ENCODE measurements at places on chromosomes 5 and 9.

GRCh38 chr5:13629218-13629617 is 315.3 kb downstream of the DNAH5 start:
- no peak for DNase-seq

GRCh38 chr5:152884006-152884405 is 478.9 kb upstream of the NMUR2 start:
- DNase-seq = no peak

- DNase-seq = peak; percentile 33
Observed at GRCh38 chr9:134985451-134985850, 67.7 kb upstream of the FCN1 start.

DNA sequence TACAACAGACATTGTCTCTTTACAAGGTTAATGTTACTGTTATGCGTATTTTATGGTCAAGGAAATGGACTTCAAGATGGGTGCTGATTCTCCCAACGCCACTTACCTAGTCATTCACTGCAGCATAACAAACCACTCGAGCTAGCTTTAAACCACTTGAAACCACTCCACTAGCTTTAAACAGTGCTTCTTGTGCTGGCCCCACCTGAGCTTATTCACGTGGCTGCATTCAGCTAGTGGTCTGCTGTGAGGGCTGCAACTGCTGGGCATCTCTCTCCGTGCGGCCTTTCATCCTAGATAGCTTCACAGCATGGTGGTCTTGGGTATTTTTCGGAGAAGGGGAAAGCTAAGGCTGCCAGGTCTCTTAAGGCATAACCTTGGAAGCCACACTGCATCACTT is 3.5 kb upstream of the HRH2 start:
- no peak for DNase-seq

GRCh38 chr9:128383007-128383753 is 12.0 kb downstream of the URM1 start:
- no peak for DNase-seq

DNA sequence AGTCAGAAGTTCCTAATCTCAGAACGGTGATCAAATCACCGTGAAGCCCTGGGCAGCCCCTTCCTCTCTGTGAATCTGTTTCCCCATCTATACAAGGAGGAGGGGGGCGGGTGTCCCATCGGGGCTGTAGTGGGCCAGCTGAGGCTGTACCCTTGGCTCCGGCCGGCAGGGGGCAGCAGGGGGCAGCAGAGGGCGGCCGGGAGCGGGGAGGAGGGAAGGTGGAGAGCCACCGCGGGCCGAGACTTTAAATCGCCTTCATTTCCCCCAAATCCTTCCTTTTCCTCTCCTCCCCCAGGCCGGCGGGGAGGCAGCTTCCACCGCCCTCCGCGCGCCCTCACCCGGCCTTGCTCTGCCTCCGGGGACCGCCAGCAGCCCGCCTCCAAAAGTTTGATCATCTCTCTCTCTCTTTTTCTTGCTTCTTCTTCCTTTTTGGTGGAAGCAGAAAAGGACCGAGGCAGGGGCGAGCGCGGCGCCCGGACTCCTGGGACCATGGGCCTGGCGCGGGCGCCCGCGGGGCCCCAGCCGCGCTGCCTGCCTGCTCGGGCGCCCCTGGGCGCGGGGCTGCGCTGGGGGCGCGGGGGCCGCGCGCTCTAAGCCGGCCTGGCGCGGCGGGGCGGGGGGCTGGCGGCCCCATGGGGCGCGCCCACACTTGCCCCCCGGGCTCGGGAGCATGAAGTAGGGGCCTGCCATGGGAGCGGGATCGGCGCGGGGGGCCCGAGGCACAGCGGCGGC is at the start of gene COL27A1:
Gene COL27A1 (plus strand): TSS at position 275 of the 732 bp plus-strand sequence. CDS start 414 bp downstream, at position 689.
- DNase-seq = peak; percentile 93

DNA sequence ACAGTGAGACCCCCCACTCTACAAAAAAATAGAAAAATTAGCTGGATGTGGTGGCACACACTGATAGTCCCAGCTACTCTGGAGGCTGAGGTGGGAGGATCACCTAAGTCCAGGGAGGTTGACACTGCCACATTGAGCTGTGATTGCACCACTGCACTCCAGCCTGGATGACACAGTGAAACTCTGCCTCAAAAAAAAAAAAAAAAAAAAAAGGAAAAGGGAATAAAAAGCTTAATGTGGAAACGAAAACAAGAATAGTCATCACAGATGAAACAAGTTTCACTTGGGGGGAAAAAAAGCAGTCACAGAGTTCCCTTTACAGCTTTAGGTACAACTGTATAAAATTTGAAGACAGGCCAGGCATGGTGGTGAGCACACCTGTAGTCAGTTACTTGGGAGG is 84.2 kb downstream of the FNBP1 start:
- DNase-seq = no peak

- DNase-seq = no peak
Observed at GRCh38 chr9:20962536-20963225, 68.8 kb downstream of the HACD4 start.

- DNase-seq = peak; percentile 59
Observed at GRCh38 chr9:124776954-124777648, at the start of gene OLFML2A. TSS of gene OLFML2A (plus strand) at chr9:124777133. CDS start at chr9:124777271, 138 bp downstream.

- no peak for DNase-seq
Observed at GRCh38 chr5:93748875-93749397, 7.5 kb upstream of the POU5F2 start.

DNA sequence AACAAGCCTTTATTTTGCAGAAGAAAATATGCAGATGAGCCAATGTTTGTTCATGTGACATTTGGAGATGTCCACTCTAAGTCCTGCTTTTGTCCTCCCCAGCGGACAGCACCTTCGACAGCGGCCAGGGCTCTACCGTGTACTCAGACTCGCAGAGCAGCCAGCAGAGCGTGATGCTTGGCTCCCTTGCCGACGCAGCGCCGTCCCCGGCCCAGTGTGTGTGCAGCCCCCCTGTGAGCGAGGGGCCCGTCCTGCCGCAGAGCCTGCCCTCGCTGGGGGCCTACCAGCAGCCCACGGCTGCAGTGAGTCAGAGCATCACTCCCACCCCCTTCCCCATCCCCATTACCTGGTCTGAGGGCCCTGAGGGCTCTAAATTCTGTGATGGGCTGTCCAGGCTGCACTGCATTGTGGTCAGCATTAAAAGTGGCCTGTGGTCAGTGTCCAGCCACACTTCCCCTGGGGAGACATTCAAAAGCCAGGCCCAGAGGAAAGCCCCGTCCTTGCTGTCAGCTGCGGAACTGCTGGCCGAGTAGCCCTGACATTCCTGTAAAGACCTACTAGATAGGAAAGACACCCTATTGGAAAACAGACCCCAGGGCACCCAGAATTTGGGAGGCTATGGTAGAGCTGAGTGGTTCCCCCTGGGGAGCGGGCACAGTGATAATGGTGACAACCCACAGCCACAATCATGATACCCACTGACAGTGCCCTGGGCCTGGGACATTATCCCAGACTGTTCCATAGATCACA is 69.0 kb downstream of the WNK2 start:
- DNase-seq = peak; percentile 33

DNA sequence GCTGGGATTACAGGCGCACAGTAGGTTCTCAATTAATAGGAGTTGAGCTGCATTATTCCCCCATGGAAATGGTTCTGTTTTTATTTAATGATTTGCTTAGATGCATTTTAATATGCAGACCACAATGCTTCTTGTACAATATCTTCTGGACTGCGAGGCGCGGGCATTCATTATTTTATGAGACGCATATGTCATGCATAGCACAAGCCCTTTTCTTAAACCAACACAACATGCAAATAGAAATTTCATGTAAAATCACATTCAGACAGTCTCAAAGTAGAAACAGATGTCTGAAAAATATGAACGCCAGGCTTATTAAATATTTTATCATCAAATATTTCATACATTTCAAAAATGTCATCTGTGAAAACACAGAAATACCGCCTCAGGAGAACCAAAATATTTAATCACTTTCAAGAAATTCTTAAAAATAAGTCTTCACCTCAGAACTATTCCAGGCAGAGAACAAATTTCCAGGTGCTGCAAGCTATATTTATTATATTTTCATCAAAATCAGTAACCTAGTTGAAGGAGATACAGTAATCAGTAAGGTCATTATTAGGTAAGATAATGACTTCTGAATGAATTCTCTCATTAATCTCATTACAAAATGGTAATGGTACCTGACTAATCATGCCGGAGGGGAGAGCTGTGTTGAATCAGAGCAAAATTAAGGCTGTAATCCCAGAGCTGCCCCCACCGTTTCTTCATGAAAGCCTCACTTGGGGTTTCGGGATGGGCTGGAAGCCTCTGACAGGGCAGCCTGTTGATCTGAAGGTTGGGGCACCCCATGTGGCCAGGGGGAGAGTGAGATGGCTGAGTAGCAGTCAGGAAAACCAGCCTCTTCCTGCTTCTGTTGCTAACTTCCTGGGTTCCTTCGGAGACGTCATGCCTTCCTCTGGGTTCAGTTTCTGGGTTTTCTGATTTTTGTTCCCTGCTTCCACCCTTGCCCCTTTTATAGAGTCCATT is 133.9 kb upstream of the ZNF618 start:
- DNase-seq = no peak

DNA sequence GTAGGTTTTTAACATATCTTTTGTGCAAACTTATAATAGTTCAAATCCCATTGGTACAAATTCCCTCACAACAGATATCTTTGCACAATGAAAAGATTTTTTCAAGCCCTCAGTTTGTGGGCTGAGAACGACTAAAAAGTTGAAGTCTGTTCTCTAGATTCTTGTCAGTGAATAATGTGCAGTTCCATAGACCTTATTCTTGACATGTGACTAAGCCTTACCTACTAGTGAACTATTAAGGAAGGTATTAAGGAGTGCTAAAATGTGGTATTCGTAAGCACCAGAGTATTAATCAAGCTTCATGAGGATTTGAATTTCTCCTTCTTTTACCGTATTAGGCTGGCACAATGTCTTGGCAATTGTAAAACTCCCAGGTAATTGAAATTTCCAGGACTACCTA is 205.6 kb upstream of the DMRTA1 start:
- no peak for DNase-seq

DNA sequence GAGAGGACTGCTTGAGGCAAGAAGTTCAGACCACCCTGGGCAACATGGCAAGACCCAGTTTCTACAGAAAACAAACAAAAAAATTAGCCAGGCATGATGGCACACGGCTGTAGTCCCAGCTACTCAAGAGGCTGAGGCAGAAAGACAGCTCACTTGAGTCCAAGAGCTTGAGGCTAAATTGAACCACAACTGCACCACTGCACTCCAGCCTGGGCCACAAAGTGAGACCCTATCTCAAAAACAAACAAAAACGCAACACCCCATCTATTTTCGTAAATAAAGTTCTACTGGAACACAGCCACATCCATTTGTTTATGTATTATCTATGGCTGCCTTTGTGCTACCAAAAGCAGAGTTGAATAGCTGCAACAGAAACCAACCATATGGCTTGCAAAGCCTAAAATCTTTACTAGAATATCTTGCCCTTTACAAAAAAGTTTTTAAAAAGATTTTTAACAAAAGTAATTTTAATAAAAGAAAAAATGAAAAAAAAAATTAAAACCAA is 67.5 kb downstream of the SETX start:
- DNase-seq = no peak

GRCh38 chr5:138565100-138565821 is 9.9 kb downstream of the HSPA9 start:
- DNase-seq = no peak

DNA sequence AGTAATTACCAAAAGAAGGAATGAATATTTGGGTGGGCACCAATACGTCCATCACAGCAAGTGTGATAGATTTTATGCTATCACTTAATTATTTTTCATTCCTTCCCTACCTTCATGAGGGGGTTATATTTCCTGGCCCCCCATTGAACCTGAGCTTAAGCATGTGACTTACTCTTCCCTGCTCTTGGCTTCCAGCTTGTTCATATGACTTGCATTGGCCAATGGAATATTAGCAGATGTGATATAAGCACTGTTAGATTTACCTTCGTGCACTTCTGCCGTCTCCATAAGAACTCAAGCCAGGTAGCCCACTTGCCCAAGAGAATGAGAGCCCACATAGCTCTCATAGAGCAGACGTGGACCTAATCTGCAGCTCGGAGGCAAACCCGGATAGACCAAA is 99.1 kb upstream of the SMARCA2 start:
- no peak for DNase-seq

DNA sequence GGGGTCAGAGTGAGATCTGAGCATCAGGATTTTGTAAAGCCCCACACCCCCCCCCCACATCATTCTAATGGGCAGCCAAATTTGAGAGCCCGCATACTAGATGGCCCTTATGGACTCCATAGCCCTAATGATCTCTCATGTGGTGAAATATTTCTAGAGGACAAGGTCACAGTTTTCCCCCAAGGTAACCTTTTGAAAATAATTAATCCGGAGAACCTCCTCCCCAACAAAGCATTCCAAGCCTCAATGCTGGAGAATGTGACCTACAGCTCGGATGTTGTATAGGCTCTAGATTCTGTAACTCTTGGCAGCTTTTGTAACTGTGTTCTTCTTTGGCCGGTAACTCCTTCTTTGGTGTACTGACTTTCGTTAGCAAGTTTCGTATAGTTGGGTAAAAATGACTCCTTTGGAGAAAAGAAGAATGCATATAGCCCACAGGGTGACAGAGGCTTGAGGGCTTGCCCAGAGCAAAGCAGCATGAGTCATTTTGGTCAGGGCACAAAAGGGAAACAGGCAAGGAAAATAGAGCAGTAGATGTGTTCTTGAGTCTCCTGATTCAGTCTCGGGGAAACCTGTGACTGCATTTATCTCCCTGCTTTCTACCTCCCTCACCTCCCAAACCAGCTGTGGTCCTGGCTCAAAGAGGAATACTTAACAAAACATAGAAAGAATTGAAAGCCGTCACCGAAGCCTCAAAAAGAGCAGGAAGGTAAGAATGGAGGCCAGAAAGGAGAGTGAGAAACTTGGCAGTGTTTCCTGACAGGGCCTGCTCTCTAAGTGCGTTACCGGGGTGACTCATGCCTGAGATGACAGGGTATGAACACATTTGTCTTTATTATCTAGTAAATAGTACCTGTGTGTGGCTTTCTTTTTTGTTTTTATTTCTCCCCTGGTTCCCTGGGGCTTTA is 6.6 kb upstream of the XPA start:
- DNase-seq = no peak

GRCh38 chr9:13941714-13942113 is 372.2 kb downstream of the NFIB start:
- no peak for DNase-seq

GRCh38 chr9:14573319-14573718 is 119.9 kb downstream of the ZDHHC21 start:
- DNase-seq = no peak

DNA sequence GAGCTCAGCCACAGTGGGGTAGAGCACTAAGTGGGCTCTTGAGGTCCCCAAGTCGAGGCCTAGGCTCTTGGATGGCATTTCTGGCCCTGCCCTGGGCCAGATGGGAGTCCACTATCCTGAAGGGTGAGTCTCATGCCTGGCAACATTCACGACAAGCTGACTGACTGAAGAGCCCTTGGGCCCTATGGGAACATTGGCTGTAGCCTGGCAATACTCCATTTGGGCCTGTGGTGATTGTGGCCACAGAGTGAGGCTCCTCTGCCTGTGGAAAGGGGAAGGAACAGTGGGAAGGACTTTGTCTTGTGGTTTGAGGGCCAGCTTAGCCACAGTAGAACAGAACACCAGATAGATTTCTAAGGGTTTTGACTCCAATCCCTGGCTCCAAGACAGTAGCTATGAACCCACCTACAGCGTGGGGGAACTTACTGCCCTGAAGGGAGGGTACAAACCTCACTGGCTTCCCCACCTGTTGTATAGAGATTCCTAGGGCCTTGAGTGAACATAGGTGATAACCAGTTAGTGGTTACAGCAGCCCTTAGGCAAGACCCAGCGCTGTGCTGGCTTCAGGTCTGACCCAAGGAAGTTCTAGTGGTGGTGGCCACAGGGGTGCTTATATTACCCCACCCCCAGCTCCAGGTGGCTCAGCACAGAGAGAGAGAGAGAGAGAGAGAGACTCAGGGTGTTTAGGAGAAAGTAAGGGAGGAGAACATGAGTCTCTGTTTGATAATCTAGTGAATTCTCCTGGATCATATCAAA is 72.4 kb downstream of the KIAA0825 start:
- no peak for DNase-seq

- no peak for DNase-seq
Observed at GRCh38 chr9:107899961-107900330, 410.4 kb upstream of the KLF4 start.
